ENCODE measurements at places on chromosomes 11 and 22.

GRCh38 chr11:60899046-60899936 lies 7.1 kb downstream of the PRPF19 start:
- DNase-seq: no peak

DNA sequence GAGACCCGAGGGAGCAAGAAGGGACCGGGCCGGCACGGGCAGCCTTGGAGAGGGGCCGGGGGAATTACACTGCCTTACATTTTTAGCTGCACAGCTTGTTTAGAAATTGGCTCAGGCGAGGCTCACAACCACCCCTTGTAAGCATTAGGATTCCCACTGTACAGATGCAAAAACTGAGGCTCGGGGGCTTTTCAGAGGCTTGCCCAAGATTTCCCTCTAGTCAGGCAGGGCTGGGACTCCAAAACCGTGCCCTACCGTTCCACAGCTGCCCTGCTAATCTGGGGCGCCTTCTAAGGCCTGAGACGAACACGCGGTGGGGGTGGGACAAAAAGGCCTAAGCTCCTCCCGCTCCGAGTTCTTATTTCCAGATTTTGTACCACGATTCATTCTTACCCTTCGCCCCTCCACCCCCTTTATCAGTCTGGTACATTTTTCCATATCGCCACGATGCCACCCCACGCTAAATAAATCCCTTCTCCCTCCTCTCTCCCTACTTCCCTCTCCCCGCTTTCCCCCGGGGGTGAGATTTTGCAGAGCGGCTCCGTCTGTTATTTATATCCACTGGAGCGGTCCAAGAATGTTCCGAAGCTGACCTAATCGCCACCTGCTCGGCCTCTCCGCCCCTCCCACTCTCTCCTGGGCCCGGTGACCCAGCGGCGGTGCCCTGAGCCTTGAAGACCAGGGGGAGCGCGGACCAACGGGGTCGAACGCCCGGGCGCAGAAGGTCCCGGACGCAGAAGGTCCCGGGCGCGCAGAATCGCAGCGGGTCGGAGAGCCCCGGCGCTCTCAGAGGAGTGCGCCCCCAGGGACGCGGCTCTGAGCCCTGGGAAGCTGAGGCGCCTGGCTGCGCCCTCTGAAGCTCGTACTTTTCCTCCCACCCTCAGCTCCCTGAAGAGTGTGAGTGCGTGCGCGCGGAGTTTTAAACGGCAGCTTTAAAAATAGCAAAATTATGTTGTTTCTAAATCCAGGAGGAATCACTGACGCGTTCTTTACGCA lies 764 bp upstream of the PACSIN3 start:
- no peak for DNase-seq

DNA sequence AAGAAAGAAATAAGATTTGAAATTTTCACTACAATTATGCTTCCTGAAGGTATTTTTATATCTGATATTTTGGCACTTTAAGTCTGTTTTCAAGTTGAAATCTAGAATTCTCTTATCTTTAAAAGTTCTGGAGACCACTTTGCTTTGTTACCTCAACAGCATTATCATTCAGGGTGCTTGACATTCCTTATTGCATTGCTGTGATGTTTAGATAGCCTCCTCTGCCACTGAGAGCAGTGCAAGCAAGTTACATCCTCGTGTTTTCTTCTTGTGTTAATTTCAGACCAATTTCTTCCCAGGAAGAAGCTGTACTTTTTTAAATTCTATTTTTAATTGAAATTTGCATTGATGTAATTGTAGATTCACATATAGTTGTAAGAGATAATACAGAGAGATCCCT lies 333.9 kb upstream of the KIRREL3 start:
- no peak for DNase-seq

GRCh38 chr11:36139767-36140166 lies 149.5 kb downstream of the COMMD9 start:
- no peak for DNase-seq

DNA sequence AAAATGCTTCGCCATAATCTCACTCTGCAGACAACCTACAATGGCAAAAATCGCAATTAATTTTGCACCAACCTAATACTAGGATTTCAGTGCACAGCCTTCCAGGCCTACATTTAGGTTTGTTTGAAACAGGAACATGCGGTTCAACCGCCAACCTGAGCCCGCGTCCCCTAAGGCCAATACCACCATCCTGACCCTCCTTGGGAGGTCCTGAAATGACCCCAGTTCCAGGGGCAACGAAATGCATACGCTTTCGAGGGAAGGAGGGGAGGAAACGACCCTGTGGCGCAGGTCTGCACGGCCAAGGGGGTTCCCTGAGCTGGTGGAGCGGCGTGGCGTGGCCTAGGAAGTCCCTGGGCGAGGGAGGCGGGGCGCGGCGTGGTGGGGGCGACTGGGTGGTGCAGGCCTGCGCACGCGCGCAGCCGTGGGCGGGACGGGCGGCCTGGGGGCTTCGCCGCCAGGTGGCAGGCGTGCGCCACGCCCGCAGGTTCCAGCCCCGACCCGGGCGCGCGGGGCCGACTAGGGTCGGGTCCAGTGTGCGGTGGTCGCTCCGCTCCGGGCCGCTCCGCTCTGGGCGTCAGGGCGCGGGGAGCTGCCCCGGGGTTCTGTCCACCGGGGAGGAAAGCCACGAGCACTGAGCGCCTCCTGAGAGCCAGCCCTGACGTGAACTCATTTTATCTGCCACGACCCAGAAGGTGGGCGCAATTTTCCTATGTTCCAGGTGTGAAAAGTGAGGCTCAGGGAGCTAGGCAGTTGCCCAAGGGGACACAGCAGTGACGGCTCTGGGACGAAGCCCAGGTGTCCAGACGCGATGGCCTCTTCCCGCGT lies 94.1 kb downstream of the SWAP70 start:
- DNase-seq: peak; percentile 9

GRCh38 chr11:72525466-72525865 lies 91.1 kb upstream of the CLPB start:
- no peak for DNase-seq

DNA sequence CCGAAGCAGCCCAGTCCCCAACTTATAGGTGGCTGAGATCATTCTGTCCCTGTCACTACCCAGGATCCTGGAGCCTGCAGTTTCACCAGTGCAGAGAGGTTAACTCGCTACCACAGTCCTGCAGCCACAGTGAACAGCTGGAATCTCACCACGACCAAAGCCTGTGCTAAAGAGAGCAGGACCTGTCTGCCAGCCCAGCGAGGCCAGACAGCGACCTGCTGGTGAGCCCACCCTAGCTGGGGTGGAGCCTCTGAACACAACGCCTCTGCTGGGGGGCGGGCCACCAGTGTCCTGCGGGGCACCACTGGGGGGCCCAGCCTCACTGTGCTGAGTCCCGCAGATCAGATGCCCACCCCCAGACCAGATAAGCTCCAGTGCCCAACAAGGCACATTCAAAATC lies 33.3 kb downstream of the DAGLA start:
- no peak for DNase-seq

GRCh38 chr11:19101796-19102520 lies 15.0 kb upstream of the ZDHHC13 start:
- DNase-seq: no peak

DNA sequence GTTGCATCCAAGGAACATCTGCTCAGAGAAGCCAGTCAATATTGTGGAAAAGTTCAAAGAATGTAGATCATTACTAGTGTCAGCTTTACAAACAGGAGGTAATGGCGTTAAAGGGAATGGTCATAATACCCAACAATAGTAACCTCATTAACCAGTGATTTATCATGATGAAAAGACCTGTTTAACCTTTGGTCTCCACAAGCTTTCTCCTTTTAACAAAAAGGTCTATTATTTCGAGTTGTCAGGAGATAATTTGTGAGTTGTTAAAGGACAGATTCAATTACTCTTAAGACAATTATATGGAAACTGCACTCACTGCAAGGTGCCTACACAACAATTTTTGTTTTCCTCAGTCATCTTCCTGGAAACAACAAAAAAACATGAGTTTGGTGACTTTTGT lies 73.8 kb upstream of the HTATIP2 start:
- no peak for DNase-seq

- no peak for DNase-seq
Observed at GRCh38 chr22:17120281-17120680, 879 bp downstream of the TMEM121B start.

GRCh38 chr22:17234144-17234623 lies 14.9 kb upstream of the ADA2 start:
- DNase-seq: no peak

- no peak for DNase-seq
Observed at GRCh38 chr11:3617990-3618389, 23.8 kb downstream of the ART5 start.

GRCh38 chr11:15716550-15716949 lies 601.8 kb downstream of the INSC start:
- DNase-seq: no peak

- DNase-seq: no peak
Observed at GRCh38 chr22:47381240-47381639, 618.8 kb downstream of the TBC1D22A start.

GRCh38 chr11:122933416-122933815 lies 48.2 kb downstream of the BSX start:
- no peak for DNase-seq

GRCh38 chr11:63572026-63572688 lies 9.0 kb upstream of the PLAAT2 start:
- no peak for DNase-seq

GRCh38 chr22:19062943-19063308 lies 59.3 kb downstream of the DGCR2 start:
- no peak for DNase-seq

- DNase-seq: no peak
Observed at GRCh38 chr11:111967649-111968048, 30.5 kb downstream of the DIXDC1 start.

DNA sequence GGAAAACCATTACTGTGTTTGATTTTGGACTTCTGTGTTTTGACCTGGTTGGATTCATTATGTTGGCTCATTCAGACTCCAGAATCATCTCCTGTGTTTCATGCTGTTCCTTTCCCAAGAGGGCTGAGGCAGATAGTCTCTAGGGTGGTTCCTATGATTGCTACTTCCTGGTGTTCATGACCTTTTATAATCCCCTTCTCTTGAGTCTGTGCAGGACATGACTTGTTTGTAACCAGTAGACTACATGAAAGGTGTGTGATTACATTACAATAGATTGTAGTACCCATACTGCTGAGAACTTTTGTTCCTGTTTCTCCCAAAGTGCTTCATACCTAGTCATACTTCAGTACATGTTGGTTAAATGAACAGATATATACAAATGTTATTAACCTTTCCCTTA lies 700.6 kb downstream of the METTL15 start:
- DNase-seq: no peak

DNA sequence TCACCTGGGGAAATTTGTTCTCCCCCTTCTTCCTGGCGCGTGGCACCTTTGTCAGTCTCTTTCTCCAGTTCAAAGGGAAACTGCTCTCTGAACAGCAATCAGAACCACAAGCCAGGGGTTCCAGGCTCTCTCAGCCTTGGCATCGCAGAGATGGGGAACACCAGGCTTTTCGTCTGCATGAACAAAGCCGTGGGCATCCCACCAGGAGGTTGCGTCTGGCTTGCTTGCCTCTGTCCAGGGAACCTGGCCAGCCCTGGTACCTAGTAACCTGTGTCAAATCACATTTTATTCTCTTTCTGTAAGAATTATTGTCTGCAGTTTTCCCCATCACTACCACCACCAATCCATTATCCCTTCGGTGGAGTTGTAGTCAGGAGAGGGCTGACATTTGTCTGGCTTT lies 107.0 kb downstream of the WNT7B start:
- DNase-seq: no peak

DNA sequence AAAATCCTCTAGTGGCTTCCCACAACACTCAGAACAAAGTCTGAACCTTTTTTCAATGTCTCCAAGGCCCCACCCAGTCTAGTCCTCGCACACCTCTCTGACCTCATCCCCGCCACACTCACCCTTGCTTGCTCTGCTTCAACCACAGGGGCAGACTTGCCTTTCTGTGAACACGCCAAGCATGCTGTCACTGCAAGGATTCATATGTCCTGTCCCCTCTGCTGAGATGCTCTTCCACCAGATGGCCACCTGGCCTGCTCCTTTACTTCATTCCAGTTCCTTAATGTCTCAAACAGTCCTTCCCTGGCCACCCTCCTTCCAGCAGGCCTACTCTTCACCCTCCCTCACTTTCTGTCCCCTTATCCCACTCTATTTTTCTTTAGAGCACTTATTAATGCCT lies 60.6 kb upstream of the ARHGAP20 start:
- DNase-seq: no peak

GRCh38 chr11:116314006-116314405 lies 458.8 kb downstream of the BUD13 start:
- no peak for DNase-seq

DNA sequence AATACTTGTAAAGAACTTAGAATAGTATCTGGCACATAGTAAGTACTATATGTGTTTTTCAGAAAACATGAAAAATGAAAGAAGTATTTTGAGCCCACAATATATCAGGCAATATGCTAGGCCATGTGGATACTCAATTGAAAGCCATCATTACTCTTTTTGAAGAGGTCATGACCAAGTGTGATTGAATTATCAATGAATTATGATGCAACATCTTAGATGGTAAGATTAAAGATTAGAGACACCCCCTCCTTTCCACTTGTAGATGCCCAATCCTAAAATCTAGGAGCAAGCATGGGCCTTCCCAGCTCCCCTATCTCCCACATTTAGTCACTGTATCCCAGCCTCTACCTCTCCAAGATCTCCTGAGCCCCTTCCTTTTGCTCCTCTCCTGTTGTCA lies 154.4 kb downstream of the ETS1 start:
- DNase-seq: no peak

DNA sequence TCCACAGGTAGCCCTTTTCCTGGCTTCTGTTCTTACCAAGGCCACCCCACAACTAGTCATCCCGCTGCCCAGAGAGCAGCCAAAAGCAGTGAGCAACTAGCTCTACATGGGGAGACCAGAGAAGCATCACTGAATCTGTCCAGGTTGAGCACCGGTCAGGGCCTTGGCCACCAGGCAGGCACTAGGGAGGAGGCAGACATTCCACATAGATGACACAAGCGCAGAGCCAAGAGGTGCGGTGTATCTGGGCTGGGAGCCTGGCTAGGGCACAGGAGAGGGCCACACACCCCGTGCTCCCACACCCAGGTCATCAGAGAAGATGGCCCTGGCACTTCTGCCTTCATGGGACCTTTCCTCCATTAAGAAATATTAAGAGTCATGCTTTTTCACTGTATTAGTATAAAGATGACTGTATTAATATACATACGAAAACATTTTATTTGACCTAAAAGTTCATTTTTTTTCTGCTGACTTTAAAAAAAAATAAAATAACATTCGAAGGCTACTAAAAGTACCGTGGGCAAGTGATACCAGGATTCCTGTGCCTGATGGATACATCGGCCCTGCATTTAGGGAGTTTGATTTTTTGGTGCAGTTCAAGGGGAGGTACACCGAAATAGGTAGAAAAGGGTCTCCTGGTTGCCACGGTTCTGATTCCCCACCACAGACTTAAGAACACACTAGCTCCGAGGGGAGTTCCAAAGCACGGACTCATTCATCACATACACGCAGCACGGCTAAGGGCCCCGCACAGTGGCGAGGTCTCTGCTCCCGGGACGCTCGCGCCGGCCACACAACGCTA lies 1.2 kb downstream of the DGCR2 start:
- DNase-seq: no peak

GRCh38 chr11:31000381-31000780 lies 369.2 kb downstream of the DCDC1 start:
- DNase-seq: no peak

DNA sequence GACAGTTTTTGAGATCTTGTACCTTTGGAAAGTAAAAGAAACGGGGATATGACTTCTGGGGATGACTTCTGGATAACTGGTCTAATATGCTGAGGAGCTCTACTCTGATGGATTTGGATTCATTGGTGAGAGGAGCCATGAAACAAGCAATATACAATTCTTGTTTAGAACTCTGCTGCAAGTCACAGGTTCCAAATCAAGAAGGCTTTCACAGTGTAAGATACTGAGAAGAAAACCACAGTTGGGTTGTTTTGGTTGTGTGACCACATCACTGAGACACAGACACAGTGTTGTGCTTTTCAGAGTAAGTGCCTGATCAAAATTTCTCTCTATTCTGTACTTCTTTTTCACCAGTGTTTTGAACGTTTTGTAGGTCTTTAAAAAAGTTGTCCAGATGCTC lies 13.1 kb upstream of the UCP2 start:
- no peak for DNase-seq

All from cerebellar nuclear complex (tissue), 1 donor.